ENCODE measurements at places on chromosomes 16 and 17.

GRCh38 chr17:49926886-49927285 lies 42.1 kb upstream of the DLX4 start:
- DNase-seq: no peak

- no peak for DNase-seq
Measured at GRCh38 chr16:81901484-81901883, 109.8 kb downstream of the SDR42E1 start.

DNA sequence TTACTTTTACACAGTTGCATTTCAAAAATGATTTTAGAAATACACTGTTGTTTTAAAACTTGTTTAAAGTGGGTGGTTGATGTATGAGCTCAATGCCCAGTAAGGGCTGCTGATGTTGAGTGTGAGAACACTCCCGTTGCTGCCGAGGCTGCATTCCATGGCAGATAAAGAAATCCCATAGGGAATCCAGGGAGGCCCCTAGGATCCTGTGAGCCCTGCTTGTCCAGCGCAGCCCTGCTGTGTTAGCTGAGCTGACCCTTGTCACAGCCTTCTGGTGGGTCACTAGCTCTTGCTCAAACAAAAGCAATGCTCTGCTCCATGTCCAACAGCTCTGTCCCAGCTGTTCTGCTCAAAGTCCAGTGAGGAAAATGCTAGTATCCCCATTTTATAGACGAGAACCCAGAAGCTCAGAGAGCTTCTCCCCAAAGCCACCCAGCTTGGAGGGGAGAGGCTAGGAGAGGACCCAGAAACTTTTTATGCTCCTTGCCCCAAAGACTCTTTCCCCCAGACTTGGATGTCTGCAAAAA lies 18.6 kb upstream of the COL1A1 start:
- no peak for DNase-seq

GRCh38 chr17:29622337-29623282 lies at the start of gene CORO6:
Gene CORO6 (minus strand): TSS chr17:29622912. CDS start chr17:29621421, 1,491 bp downstream.
- peak; percentile 73 for DNase-seq

GRCh38 chr17:78954684-78955083 lies 25.0 kb downstream of the LGALS3BP start:
- no peak for DNase-seq

DNA sequence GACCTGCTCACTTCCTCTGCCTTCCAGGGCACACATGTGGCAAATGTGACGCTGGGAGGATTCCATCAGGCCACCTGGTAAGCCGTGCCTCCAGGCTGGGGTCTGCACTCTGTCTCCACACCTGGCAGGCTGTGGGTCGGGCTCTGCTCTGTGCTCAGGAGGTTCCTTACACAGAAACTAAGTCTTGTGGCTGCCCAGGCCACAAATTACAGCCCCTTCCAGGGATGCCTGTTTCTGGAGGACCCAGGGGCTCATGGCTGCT lies 58.2 kb downstream of the RMI2 start:
- peak; percentile 1 for DNase-seq

DNA sequence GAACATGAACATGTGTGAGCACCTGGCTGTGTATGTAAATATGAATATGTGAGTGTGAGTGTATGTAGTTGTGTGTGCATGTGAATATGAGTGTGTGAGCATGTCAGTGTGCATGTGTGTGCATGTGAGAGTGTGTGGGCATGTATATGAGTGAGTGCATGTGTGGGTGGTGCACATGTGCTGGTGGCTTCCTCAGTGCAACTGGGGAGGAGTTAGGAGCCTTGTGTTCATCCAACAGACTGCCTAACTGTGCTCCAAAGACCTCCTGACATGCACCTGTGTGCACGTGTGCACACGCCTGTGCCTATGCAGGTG lies 1.4 kb downstream of the TMEM235 start:
- DNase-seq: no peak

DNA sequence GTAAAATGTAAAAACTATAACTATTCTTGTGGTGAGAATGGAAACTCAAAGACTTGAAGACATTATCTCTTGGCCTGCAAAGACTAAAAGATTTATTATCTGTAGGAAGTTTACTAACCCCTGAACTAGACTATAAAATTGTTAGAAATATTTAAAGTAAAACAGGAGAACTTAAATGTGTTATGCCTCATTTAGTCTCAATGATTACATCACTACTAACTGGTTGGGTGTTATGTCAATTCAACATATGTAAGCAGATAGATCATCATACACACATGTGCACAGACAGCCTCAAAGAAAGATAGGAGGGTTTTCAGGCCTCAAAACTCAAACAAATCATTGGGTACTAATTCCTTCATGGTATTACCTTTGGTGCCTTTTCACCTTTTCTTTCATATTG lies 7.6 kb downstream of the STX8 start:
- no peak for DNase-seq

- DNase-seq: no peak
Measured at GRCh38 chr16:31055613-31056012, 18.4 kb downstream of the ZNF668 start.

GRCh38 chr16:58797137-58797801 lies 63.2 kb upstream of the GOT2 start:
- no peak for DNase-seq

GRCh38 chr17:30809867-30810266 lies 14.6 kb downstream of the CRLF3 start:
- no peak for DNase-seq

DNA sequence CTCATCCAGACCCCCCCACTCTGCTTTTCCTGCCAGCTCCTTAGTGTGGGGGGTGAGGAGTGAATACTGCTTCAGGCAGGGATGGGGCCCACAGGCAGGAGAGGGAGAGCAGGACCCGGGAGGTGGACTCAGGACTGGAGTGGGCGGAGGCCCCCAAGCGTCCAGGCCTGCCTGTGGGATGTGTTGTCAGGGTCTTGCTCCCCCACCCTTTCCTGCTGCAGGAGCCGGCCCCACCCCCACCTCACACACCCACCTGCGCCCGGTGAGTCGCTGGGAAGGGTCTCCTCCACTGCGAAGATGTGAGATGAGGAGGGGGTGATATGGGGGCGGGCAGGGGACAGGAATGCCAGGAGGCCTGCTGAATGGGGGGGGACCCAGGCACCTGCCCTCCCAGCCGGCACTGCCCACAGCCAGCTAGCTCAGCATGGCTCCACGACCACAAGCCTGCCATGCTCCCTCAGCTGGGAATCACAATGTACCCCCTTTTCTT lies 1.1 kb downstream of the FAM171A2 start:
- no peak for DNase-seq

GRCh38 chr17:64499805-64500486 lies 3.1 kb upstream of the POLG2 start:
- DNase-seq: no peak

DNA sequence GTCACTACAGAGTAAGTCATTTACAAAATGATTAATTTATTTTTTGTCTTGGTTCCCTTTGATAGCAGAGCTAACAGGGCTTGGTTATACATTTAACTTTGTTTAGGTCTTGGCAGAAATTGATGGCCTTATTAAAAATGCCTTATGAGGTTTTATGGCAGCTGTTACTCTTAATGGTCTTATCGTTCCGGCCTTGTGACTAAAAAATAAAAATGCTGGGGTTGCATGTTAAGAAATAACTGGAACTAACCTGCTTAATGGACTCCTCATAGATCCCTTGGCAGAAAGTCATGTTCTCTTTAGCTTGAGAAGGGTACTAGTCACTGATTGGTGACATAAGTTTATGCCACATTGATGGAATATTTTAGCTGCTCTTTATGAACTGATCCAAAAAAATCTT lies 18.3 kb downstream of the COX11 start:
- DNase-seq: no peak

GRCh38 chr16:73142053-73142854 lies 94.3 kb upstream of the ZFHX3 start:
- DNase-seq: no peak

GRCh38 chr16:86498671-86499439 lies 11.5 kb upstream of the FOXF1 start:
- no peak for DNase-seq

GRCh38 chr17:77600346-77600745 lies 358.2 kb upstream of the TNRC6C start:
- no peak for DNase-seq

DNA sequence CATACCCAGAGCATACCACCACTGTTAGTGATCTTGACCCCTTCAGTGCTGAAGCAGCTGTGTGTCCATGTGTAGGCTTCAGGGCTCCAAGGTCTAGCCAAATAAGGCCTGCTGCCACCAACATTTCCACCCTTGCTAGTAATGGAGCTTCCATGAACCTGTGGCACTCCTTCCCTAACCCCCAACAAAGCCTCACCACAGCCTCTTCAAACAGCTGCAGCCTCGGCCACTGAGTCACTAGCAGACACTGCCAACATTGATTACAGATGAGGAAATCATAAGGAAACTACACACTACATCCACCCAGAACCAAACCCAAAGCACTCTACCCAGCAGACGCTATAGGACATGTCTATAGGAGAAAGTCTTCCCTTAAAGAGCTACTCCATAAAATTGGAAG lies 610.7 kb downstream of the KCNJ2 start:
- DNase-seq: no peak

DNA sequence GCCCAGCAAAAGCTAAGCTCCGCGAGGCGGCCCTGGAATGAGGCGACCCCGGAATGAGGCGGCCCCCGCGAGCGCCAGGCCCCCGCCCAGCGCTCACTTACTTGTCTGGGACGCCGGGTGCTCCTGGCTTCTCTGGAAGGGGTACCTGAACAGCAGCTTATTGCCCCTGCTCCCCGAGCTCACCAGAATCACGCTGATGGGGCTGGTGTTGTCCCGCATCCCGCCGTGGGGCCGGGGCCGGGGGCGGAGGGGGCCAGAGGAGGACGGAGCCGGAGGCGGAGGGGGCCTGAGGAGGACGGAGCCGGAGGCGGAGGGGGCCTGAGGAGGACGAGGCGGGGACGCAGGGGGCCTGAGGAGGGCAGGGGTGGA lies 440 bp downstream of the NPRL3 start:
- DNase-seq: peak; percentile 49

GRCh38 chr17:34582185-34582900 lies 3.0 kb downstream of the TMEM132E start:
- no peak for DNase-seq

DNA sequence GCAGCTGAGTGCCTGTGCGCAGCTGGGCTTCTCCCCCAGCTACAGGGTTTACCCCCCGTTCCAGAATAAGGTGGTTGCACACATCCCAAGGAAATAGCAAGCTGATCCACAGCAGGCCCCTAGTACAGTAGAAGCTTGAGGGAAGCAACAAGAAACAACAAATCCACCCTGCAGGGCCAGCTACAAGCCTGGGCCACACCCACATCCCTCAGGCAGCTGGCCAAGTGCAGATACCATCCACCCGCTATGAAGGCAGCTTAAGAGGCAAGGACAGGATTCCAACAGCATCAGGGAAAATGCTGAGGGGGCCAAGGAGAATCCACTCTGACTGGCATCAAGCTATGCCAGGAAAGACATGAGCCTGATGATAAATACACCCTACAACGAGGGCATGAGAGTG lies 66.9 kb upstream of the RCVRN start:
- no peak for DNase-seq

DNA sequence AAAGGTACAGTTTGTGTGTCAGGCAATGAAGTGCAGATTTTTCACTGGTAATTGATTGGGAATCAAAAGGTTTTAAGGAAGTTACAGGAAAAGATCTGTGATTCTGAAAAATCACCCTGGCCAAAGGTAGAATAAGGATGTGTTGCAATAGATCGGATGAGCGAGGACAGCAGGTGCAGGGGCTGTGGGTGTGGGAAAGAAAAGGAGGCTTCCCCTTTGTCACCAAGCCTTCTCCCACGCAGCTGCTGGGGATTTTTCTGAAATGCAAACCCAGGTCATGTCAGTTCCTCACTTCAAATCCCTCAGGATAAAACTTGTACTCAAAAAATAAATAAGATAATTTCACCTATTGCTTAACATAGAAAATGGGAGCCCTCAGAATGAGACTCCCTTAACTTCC lies 47.9 kb upstream of the ARHGAP17 start:
- DNase-seq: no peak

DNA sequence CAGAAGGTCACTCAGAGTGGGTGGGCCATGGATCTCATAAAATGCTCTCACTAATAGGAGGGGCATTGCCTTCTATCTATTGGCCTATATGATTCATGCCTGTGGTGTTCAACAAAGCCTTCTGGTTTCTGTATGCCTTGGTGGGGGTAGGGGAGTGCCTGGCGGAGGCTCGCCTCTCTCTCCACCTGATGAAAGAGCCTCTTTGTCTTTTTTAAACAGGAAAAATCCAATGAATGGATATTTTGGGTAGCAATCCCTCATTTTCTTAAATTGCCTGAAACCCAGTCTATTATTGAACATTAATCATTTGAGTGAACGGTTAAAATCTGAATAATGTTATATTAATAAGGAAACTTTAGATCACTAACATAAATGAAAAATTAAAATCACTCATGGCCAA lies 90.6 kb downstream of the TOX3 start:
- no peak for DNase-seq

DNA sequence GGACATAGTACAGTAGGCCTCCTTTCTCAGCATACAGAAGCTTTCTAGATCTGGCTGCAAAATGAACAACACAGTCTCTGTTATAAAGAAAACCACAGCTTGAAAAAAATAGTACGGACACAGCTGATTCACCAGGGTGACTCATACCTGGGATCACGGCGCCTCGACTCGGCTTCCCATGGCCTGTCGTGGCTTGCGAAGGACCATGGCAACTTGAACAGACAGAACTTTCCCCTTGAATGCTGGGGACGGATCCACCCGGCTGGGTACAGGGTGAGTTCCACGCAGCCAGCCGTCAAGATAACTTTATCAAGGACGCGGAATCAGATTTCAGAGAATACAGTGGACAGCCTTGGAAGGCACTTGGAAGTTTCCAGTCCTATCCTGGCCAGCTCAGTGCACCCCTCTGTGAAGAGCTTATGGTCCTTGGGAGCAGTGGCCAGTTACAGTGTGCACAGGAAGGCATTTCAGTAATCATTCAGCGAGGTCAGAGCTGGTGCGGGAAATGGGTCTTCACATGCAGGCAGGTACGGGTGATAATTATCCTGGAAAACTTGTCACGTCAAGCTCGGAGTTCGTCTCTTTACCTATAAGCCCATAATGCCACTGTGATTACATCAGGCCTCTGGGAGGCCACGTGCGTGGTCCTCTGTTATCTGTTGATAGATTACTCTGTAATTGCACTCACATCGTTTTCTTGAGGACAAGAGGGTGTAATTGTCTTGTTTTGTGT lies 57.9 kb upstream of the MAF start:
- no peak for DNase-seq

GRCh38 chr17:59859444-59860025 lies 33.2 kb downstream of the TUBD1 start:
- DNase-seq: no peak

GRCh38 chr16:77868478-77868877 lies 80.1 kb downstream of the VAT1L start:
- DNase-seq: peak; percentile 17

- DNase-seq: no peak
Measured at GRCh38 chr17:35981908-35982330, 622 bp upstream of the CCL16 start.

GRCh38 chr16:3174618-3175148 lies 13.3 kb upstream of the OR1F1 start:
- no peak for DNase-seq

- no peak for DNase-seq
Measured at GRCh38 chr16:53115773-53116172, 61.0 kb downstream of the CHD9 start.

Measured in GM12892 (cell line).